ENCODE measurements at places on chromosomes 3 and 15.

- DNase-seq, result no peak
These were observed 49.7 kb downstream of the PDHB start for GRCh38 chr3:58383904-58384303.

DNA sequence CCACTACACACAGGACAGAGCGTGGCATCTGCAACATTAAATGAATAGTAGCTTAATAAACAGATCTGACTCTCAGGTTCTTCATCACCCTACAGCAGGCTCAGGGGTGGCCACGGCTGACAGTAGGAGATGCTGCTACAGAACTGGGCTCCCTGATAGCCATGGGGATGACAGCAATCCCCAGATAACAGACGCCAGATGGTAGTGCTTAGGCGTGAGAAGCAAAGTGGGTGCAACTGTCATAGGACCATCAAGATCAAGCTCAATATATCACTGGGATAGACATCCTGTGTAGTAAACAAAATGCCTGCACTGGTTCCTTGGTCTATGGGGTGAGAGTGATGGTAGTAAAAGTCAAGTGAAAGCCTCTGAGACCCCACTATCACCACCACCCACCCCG is 2.6 kb upstream of the TPRA1 start:
- no peak for DNase-seq

- no peak for DNase-seq
These were observed 67.7 kb upstream of the ROPN1 start for GRCh38 chr3:124059580-124059979.

- DNase-seq, result no peak
These were observed 16.1 kb downstream of the ZNF80 start for GRCh38 chr3:114221165-114221880.

GRCh38 chr3:102223132-102223531 is 211.7 kb upstream of the ZPLD1 start:
- DNase-seq, result no peak

DNA sequence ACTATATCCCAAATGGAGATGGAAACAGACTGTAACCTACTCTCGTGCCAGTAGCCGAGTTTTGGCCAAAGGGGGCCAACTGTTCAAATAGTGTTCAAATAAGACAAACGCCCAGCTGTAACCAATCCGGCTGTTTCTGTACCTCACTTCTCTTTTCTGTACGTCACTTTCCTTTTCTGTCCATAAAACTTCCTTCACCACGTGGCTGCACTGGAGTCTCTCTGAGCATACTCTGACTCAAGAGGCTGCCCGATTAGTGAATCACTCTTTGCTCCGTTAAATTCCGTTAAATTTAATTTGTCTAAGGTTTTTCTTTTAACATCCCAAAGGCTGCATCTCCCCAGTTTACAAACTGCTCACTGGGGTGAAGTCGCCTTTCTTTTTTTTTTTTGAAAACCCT is 219.2 kb upstream of the P2RY1 start:
- no peak for DNase-seq

GRCh38 chr3:186476044-186476468 is 68.1 kb downstream of the CRYGS start:
- DNase-seq, result no peak
